HS-27A (cell line): ENCODE measurements at places on chromosomes 3 and 15.

- DNase-seq = no peak
Observed at GRCh38 chr3:43015991-43016865, 37.1 kb downstream of the GASK1A start.

- no peak for DNase-seq
Observed at GRCh38 chr15:40421246-40422157, 15.9 kb downstream of the IVD start.

GRCh38 chr3:39168156-39168780 lies 14.9 kb upstream of the CSRNP1 start:
- DNase-seq = no peak

DNA sequence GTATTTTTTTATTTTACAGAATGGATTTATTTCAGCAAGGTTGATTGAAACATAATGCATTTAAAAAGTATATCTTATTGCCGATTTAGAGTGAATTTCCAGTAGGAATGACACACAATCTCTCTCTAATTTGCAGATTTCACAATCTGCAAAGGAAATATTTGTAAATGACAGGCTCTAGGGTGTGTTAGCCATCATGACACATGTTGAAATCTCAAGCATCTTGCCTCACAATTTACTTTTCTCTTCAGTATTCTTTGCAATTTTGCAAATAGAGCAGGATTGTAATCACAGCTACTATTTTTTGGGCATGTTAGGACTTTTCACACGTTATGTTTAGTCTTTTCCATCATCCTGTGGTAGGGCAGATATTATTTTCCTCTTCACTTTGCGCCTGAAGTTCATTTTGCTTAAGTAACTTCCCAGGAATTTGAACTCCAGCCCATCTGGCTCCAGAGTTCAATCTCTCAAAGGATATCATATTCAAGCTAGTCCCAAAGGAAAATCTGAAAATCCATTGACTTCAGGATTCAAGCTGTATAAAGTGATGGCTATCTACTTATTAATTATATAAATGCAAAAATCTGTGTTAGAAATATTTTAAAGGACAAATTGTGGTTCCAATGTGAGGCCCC lies 55.4 kb downstream of the ATP13A4 start:
- no peak for DNase-seq

GRCh38 chr15:63504979-63505841 lies 817 bp downstream of the USP3 start:
- DNase-seq = no peak

GRCh38 chr3:171380711-171381425 lies 79.3 kb downstream of the TNIK start:
- DNase-seq = no peak

- no peak for DNase-seq
Observed at GRCh38 chr3:193828477-193828876, 235.5 kb downstream of the OPA1 start.

DNA sequence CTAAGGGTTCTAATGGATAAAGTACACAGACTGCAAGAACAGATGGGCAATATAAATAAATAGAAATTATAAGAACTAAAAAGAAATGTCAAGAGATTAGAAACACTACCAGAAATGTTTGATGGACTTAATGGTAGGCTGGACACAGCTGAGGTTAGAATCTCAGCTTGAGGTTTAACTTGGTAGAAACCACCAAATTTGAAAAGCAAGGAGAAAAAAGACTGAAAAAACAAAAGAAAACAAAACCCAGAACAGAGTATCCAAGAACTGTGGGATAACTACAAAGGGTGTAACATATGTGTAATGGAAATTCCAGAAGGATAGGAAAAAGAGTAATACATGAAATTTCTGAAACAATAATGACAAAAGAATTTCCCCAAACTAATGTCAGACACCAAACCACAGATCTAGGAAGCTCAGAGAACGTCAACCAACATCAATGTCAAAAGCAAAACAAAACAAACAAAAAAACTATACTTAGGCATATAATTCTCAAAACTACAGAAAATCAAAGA lies 35.0 kb downstream of the RFX7 start:
- DNase-seq = no peak

DNA sequence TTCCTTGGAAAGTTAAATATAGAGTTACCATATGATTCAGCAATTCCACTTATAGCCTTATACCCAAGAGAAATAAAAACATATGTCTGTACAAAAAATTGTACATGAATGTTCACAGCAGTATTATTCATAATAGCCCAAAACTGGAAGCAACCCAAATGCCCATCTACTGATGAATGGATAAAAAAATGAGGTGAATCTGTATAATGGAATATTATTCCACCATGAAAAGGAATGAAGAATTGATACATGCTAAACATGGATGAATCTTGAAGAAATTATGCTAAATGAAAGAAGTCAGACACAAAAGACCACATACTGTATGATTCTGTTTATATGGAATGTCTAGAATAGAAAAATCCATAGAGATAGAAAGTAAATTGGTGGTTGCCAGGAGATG lies 61.4 kb downstream of the TTC23 start:
- DNase-seq = no peak

DNA sequence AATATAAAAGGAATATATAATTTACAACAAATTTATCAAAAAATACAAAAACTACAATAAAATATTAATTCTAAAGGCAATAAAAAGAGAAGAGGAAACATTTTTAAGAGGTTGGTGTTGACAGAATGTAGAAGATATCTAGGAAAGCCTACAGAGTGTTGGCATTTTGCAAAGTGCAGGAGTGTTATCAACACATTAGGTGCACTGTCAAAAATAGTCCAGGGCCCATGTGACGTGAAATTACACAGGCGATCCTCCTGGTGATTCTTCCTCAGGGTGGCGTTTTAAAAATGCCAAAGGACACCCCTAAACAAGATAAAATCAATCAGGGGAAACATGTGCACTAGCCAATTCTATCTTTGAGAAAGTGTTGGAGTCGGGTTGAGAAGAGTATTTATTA lies 222.7 kb downstream of the ARPP21 start:
- DNase-seq = no peak

- DNase-seq = no peak
Observed at GRCh38 chr3:66477856-66478255, 23.0 kb downstream of the LRIG1 start.

GRCh38 chr3:172189213-172189612 lies 149.8 kb downstream of the FNDC3B start:
- no peak for DNase-seq

GRCh38 chr3:74537857-74538256 lies 76.6 kb downstream of the CNTN3 start:
- no peak for DNase-seq

DNA sequence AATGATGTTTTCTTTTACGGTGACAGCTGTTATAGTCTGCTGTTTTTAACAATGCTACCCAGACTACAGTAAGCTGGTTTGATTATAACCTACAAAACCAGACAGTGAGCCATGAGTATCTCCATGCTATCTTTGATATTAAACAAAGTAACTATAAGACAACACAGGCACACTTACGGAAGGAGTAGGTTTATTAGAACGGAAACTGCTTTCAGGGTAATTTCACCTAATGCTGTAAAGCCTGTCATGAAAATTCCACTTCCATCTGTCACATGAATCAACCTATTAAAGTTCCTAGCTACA lies 33.0 kb downstream of the VPS13C start:
- DNase-seq = no peak

DNA sequence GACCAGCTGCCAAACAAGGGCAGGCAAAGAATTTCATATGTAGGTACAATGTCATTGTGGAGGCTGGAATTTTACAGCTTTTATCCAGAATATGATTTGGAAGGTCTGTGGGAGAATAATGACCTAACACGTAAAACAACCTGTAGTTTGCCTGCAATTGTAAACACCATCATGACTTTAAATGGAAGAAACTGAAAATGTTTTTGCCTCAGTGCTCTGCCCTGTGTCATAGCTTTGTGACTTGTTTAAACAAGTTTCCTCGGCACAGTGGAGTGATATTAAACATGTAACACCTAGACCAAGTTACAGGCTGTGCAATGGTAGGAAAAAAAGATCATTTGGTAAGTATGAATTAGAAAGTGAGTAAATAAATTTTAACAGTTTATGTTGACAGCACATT lies 171.6 kb upstream of the MBNL1 start:
- DNase-seq = no peak

GRCh38 chr3:176521531-176522175 lies 675.6 kb downstream of the TBL1XR1 start:
- peak; percentile 35 for DNase-seq

- no peak for DNase-seq
Observed at GRCh38 chr15:79641841-79642240, 209.7 kb downstream of the MINAR1 start.

- no peak for DNase-seq
Observed at GRCh38 chr15:55970286-55970685, 23.1 kb downstream of the NEDD4 start.

DNA sequence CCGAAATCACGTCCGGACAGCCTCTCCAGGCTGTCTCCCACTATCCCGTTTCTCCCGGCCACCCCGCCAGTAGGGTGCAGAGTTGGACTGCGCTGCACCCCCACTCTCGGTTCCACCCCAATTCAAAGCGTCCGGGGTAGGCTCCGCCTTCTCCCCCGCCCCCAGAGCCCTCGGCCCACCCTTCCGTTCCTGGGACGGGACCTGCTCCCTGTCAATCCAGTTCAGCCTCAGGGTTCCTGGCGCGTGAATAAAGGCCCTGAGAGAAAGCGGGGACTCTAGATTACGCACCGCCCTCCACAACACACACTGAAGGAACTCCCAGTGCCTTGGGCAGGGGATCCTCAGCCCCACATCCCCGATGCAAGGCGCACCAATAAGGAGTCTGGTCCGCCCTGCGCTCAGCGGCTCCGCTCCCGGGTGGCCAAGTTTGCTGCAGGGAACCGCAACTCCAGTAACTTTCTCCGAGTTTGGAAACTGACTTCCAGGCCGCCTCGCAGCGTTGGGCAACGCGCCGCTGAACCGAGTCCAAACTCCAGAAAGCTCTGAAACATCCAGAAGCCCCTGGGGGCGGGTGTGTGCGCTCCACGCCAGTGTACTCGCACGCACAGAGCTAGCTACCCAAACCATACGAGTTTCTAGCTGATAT lies 1.9 kb downstream of the ADAMTS9 start:
- DNase-seq = no peak

DNA sequence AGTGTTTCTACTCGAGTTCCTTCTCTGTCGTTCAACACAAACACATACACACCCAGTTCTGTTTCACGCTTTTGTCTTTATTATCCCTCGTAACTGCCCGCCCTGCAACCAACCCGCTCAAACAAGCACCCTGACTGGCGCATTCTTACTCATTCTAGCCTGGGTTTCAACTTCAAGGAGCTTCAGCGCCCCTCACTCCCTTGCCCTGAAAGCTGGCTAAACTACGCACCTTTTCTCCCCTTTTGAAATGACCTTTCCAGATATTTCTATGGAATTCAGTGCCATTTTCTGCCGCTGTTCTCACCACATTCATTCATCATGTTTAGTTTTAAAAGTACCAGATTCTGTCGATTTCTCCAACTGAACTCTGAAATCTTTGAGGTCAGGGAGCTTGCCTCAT lies 653 bp upstream of the MFSD1 start:
- no peak for DNase-seq

DNA sequence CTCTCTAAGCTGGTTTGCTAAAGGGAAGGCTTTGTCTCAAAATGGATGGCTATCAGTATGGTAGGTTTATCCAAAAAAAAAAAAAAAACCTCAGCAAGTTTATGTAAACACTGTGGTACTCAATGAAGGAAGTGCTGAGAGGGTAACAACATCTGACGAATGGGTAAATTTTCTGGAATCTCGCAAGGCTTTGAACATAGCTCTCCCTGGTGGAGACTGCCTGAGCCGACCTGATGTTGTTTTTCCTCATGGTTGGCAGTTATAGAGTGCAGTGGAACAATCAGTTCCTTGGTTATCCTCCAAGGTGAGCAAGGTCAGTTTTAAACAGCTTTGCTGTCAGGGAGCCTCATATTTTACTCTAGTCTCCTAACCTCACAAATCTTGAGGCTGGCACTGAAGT lies 94.6 kb downstream of the ZPLD1 start:
- no peak for DNase-seq

DNA sequence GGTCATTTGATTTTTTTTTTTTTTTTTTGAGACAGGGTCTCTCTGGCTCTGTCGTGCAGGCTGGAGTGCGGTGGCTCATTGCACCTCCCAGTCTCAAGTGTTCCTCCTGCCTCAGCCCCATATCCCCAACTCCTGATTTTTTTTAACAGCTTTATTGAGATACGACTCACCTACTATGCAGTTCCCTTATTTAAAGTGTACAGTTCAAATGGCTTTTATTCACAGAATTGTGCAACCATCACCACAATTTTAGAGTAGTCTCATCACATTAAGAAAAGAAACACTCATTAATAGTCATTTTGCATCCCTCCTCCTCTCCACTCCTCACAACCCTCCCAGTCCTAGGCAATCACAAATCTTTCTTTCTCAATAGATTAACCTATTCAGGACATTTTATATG lies 1.9 kb upstream of the TRA2B start:
- DNase-seq = no peak

DNA sequence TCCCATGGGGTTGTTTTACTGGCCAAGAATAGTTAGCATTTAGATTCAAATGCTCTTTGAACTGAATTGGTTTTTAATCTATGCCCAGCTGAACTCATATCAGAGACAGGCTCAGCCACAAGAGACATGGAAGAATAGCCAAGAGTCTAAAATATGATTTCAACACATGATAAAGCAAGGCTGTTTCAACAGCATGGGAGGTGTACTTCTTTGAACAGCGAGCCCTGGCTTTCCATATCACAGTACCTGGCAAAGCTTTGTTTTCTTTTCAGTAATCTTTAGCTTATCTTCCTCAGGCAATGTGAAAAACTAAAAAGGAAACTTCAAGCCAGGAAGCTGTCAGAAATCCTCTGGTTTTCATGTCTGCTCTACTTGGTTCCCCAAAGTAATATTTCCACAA lies 413.6 kb upstream of the ADAMTS9 start:
- no peak for DNase-seq
